ENCODE measurements at places on chromosomes 16 and 17.
A peak's percentile ranks its signal among the peaks of the same experiment; 100 is the strongest.

- DNase-seq, result no peak
Observed at GRCh38 chr17:81034168-81034777, 678 bp upstream of the BAIAP2 start.

DNA sequence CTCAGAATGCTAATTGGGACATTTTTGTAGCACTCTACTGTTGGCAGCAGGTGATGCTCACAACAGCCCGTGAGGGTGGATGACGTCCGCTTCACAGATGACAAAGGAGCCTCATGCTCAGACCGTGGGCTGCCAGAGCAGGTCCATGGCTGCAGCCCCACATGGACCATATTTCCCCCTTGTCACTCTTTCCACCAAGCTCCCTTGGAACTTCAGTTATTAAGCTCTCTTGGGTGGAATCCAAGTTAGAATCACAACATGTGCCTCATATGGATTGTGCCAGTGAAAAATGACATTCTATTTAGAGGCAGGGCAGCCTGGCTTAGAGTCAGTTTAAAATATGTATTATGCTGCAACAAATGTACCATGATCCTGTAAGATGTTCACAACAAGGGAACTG is 33.2 kb upstream of the STH start:
- no peak for DNase-seq

GRCh38 chr17:59814276-59814675 is 78.5 kb downstream of the TUBD1 start:
- no peak for DNase-seq

DNA sequence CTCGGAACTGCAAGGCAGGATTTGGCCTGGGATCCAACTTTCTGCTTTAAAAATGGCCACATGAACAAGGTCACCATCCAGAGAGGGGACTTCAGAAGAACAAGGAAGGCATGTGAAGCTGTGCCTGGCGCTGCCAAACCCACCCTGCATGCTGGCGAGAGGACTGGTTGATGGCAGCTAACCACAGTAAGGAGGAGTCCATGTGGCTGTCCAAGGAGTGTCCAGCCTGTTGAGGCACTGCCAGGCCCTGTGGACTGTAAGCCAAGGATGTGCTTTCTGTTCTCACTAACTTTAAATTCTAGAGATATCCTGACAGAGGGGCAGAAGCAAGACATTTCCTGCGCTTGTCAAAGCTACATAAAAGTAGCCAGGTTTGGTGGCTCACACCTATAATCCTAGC is 40.4 kb downstream of the CDK5R1 start:
- no peak for DNase-seq

DNA sequence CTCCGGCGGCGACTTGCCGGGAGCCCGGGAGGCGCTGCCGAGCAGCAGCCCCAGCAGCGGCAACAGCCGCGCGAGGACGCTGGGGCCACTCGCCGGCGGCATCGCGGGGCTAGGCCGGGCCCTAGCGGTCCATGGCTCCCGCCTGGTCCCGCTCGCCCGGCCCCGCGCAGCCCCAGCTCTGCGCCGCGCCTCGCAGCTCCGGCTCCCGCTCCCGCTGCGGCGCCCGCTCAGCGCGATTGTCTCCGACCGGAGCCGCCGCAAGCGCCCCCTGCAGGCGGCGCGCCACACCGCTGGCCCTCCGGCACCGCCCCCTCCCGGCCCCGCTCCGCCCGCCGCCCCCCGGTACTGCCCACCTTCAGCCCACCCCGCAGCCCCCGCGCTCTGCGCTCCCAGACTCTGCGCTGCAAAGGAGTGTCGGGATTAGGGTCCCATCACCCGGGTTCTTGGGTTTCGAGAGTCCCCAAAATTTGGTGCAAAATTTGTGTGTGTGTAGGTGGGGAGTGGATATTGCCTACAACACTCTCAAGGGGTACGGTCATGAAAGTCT is at the start of gene FAM171A2:
TSS of gene FAM171A2 (minus strand) at position 241 of the 547 bp plus-strand sequence. CDS start at position 102, 139 bp downstream.
- peak; percentile 75 for DNase-seq

DNA sequence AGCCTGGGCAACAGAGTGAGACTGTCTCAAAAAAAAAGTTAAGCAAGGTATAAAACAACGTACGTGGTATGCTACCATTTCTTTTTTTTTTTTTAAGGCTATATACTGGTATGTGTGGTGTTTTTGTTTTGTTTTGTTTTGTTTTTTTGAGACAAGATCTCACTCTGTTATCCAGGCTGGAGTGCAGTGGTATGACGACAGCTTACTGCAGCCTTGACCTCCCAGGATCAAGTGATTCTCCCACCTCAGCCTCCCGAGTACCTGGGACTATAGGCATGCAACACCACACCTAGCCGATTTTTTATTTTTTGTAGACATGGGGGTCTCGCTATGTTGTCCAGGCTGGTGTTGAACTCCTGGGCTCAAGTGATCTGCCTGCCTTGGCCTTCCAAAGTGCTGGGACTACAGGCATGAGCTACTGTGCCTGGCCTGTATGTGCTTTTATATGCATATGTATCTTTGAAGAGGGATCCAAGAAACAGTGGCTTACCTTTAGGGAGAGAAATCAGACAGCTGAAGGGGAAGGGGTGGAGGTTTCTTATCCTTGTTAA is 6.5 kb downstream of the CENPV start:
- no peak for DNase-seq

DNA sequence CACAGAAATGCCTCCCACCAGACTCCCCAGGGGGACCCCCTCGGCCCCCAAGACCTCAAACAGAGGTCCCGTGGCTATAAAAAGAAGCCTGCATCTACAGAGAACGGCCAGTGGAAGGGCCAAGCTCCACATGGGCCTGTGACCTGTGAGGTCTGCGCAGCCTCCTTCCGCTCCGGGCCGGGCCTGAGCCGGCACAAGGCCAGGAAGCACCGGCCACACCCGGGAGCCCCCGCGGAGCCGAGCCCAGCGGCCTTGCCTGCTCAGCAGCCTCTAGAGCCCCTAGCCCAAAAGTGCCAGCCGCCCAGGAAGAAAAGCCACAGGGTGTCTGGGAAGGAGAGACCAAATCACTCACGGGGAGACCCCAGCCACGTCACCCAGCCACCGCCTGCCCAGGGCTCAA is 18.3 kb upstream of the ZFPM1 start:
- DNase-seq, result no peak

DNA sequence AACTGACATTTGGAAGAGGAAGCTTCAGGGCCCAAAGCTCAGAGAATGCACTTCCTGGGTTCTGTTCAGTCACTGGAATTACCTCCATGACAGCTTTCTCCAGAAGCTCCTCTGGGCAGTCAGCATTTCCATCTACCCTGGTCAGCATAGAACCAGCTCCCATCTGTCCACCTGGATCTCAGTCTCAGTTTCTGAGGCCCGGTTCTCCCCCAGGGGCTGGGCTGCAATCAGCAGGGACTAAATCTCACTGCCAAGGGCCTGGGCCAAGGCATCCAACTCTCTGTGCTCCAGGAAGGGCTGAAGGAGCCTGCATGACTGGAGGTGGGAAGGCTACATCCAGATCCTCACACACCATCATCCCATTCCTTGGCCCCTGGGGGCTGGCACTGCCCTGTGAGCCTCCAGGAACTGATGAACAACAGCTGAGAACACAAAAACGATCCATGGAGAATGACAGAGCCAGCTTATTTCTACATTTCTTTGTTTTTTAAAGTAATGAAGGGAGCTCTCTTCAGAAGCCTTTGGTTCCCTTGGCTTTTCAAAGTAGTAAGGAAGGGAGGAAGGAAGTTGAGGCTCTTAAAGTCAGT is 66.3 kb upstream of the MRTFB start:
- DNase-seq, result no peak

DNA sequence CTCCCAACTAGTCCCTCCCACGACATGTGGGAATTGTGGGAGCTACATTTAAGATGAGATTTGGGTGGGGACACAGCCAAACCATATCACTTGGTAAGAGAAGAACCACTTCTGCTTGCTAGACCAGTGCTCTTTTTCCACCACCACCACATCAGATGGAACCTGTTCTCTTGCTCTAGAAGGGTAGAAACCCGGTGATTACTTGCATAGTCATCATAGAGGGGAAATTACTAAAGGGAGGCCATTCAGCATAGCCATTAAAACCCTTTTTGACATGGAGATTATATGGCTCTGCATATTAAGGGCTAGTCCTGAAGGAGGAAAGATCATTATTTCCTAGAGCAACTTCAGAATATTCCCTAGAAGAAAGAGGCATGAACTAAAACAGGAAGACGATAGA is 1188.0 kb downstream of the CDH11 start:
- no peak for DNase-seq

DNA sequence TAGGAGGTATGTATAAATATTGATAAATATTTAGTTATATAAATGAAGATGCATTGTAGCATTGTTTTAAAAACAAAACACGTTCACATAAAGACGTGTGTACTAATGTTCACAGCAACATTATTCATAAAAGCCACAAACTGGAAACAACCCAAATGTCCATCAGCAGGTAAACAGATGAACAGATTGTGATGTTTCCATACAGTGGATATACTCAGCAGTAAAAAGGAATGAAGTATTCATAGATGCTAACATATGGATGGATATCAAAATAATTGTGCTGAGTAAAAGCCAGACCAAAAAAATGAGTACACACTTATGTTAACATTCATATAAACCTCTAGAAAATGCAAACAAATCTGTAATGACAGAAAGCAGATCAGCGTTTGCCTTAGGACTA is 6.0 kb downstream of the CENPN start:
- no peak for DNase-seq

GRCh38 chr17:79047291-79047920 is 23.4 kb downstream of the C1QTNF1 start:
- no peak for DNase-seq

GRCh38 chr16:89210165-89210903 is 7.2 kb upstream of the ZNF778 start:
- DNase-seq, result no peak

- no peak for DNase-seq
Observed at GRCh38 chr17:22138861-22139469, 446.6 kb downstream of the KCNJ18 start.

DNA sequence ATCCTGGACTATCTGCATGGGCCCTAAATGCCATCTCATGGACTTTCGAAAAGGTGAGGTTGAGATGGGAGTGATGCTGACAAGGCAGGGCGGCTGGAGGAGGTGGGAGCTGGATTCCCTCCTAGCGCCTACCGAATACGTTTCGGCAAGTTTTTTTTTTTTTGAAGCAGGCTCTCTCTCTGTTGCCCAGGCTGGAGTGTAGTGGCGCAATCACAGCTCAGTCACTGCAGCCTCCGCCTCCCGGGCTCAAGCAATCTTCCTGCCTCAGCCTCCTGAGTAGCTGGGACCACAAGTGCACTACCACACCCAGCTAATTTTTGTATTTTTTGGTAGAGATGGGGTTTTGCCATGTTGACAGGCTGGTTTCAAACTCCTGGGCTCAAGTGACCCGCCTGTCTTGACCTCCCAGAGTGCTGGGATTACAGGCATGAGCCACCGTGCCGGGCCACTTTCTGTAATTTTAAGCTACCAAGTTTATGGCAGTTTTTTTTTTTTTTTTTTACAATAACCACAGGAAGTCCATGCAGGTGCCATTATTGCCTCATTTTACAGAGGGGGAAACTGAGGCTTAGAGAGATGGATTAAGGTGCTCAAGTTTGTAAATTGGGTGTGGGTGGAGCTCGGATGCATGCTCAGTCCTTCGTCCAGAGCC is 246.4 kb downstream of the PRKCA start:
- DNase-seq, result no peak

DNA sequence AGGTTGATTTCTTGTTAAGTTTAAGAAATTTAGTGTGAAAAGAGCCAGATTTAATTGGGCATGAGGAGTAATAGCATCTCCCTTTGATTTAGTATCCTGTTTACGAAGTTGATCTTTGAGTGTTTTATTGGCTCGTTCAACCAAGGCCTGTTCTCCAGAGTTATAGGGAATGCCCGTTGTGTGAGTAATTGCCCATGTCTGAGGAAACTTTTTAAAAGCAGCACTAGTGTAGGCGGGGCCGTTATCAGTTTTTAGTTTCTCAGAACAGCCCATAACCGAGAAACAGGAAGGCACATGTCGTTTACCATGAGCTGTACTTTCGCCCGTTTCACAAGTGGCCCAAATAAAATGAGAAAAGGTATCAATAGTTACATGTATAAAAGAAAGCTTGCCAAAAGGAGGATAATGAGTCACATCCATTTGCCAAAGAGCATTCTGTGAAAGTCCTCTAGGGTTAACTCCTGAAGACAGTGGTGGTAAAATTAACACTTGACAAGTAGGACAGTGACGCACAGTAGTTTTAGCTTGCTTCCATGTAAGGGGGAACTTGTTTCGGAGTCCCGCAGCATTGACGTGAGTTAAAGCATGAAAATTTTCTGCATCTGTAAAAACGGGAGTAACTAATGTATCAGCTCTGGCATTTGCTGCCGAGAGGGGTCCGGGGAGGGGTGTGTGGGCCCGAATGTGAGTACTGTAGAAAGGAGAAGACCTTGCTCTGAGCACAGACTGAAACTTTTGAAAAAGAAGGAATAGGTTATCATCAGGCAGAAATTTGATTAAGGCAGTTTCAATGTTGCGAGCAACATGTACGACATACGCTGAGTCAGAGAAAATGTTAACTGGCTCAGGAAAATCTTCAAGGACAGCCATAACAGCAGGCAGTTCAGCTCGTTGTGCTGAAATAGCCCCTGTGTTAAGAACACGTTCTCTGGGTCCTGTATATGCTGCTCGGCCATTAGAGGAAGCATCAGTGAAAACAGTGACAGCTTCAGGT is 18.5 kb upstream of the KCTD5 start:
- no peak for DNase-seq

GRCh38 chr17:2122641-2123302 is 67.9 kb downstream of the HIC1 start:
- no peak for DNase-seq

GRCh38 chr17:43611230-43611969 is 50.3 kb downstream of the MEOX1 start:
- no peak for DNase-seq

DNA sequence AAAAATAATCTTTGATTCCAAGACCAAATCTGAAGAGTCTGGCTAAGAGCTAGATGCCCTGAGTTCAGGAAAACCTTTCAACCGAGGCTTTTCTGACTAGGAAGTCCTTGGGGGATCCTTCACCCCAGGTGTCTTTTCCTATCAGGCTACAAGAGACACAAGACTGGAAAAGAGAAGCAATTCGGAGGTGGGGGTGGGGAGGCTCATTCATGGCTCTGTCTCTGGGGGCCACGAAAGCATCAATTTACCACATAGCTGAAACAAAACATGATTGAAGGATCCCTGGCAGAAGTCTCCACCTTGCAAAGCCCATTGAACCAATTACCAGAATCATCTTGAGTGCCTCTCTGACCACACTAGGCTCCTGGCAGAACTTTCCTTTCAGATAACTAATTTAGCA is 239.8 kb upstream of the SALL1 start:
- DNase-seq, result no peak

GRCh38 chr16:85270374-85270773 is 158.1 kb upstream of the CIBAR2 start:
- DNase-seq, result no peak

- DNase-seq, result no peak
Observed at GRCh38 chr17:29587591-29587990, 1.9 kb downstream of the GIT1 start.

DNA sequence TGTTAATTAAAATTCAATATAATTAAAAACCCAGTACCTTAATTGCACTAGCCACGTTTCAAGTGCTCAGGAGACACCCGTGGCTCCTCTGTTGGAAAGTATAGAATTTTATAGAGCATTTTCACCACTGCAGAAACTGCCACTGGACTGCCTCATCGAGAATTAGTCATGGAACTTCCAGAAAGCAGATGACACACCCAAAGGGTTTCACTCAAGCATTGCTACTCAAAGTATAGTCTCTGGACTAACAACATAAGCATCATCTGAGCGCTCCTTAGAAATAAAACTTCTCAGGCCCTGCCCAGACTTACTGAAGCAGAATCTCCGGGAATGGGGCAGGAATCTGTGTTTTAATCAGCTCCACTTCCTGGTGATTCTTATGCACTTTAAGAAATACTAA is 63.5 kb upstream of the GPR139 start:
- DNase-seq, result no peak
